ENCODE measurements at places on chromosomes 3 and 15.

GRCh38 chr15:29518442-29518841, 248.8 kb upstream of the NSMCE3 start:
- no peak for DNase-seq

DNA sequence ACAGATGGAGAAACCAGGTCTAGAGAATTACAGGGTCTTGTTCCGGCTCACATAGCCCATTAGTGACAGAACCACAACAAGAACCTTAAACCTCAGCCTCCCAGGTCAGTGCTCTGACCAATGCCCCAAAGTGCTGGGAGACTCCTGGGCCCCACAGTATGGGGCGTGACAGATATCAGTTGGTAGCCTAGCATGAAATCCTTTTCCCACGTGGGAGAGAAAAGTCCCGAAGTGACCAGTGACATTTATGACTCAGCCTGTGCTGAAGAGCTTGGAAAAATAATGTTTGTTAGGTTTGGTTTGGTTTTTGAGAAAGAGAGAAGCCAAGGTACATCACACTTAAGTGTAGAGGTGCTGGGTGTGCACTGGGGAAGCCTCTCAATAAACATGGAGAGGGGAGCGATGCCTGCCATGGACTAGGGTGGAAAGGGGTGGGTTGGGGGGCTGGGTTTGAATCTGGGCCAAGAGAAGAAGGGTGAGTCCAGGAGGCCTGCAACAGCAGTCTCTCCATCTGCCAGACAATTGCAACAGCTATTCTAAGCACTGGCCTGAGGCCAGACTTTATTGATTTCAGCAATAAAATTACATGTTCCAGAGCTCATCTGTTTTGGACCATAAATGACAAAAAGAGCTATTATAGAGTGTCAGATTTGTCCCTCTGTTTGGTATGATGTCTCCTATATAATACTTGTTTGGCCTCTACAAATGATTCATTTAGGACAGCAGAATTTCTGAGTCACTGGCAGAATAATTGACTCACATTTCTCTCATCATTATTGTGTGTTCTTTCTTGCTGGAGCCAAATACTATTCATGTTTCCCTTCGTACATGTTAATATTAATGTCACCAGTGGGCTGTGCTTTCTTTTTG, 43.4 kb downstream of the C2CD4A start:
- DNase-seq = no peak

- DNase-seq = no peak
These were observed 197.7 kb upstream of the CTNNB1 start for GRCh38 chr3:41001556-41001955.

- no peak for DNase-seq
These were observed 730 bp downstream of the MYD88 start for GRCh38 chr3:38139191-38139590.

DNA sequence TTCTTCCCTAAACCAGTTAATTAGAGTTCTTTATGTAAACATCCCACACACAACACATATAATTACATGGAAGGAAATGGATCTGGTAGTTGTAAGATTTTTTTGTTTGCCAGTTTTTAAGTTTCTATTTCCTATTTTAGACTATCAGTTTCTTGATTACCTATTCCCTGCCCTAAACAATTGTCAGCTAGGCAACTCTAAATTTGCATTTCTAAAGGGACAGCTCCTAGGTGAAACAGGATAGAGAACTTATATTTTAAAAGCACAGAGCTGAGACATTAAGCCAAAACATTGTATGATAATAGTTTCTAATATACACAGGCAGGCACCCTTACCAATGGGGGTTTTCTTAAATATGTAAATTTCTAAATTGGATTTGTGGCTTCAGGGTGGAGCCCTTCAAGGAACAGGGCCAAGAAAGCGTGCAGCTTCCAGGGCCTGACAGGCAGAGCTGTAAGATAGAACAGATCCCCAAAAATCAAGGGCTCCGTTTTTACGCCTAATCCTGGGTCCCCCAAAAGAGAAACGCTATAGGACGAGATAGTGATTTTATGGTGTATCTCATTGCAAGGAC, 8.9 kb downstream of the LEKR1 start:
- no peak for DNase-seq

DNA sequence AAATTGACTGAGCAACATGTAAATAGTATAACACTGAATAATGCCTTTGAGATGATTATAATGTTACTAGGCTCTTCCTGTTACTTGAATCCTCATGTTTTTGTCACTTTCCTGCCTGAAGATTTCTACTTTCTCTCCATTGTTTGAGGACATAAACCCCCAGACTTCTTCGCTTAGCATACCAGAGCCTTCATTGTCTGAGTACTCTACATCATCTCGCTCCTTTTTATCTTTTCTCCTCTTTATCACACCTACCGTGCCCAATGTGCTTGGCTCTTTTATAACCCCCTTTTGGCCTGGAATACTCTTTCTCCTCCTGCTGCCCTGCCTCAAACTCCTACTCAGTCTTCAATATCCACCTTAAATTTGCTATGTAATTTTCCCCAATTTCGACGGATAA, 30.3 kb upstream of the MGA start:
- no peak for DNase-seq
